ENCODE measurements at places on chromosomes 16 and 17.

DNA sequence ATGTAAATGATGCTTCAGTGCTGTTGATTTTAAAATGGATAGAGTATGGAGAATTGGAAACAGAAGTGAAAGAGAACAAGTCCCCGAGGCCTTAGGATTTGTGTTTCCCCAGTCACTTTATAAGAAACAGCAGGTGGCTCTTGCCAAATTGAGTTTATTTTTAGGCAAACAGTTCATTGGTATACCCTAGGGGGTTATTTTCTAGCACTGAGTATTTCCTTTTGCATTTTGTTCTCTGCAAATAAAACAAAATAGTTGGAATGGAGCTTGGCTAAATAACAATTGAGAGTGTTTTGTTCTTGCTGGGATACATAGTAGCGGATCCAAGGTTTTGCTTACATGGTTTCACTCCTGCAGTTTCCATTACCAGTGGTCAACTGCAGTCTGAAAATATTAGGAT lies 591.1 kb upstream of the C16orf82 start:
- no peak for DNase-seq

GRCh38 chr16:50381679-50382440 lies 13.1 kb upstream of the BRD7 start:
- no peak for DNase-seq

- DNase-seq, result no peak
Observed at GRCh38 chr16:44655-45054, 8.8 kb downstream of the POLR3K start.

DNA sequence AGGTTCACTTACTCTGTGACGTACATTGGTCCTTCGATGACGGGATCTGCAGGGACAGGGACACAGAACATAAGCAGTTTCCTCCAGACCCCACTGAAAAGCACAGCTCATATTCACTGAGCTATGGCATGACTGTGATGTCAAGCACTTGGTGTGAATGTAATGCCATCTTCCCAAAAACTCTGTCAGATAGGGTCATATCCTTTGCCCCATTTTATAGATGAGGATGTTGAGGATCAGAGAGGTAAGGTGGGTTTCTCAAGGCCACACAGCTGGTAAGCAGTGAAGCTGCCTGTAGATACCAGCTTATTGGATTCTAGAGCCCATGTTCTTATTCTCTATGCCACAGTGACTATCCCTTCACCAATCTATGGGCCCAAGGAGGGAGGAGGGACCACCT lies 2.5 kb downstream of the ERN2 start:
- no peak for DNase-seq

DNA sequence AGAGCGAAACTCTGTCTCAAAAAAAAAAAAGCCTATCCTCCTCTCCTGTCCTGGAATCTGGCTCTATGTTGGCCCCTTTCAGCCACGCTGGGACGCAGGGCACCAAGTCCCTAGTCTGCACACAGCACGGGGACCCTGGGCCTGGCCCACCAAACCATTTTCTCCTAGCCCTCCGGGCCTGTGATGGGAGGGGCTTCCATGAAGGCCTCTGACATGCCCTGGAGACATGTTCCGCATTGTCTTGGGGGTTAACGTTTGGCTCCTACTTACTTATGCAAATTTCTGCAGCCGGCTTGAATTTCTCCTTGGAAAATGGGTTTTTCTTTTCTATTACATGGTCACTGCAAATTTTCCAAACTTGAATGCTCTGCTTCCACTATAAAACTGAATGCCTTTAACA lies 12.6 kb upstream of the GPT2 start:
- DNase-seq, result no peak

DNA sequence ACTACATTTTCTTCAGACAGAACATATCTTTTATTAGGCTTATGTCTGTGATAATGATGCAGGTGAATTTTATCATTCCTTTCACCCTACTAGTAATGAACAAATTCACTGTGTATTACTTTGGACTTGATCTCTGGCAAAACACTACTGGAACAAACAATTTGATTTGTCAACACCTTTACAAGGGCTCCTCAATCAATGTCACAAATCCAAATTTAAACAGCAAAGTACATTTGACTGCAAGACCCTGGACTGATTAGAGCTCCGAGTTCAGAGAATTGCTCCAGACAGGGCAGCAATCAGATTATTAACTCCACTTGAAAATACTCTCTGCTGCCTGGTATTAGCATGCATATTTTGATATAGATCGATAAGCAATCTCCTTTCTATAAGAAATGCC lies 547.6 kb upstream of the SALL1 start:
- no peak for DNase-seq

GRCh38 chr17:70544317-70544716 lies 375.0 kb downstream of the KCNJ2 start:
- DNase-seq, result no peak

- DNase-seq, result no peak
Observed at GRCh38 chr16:66587881-66588600, 8.8 kb downstream of the CMTM2 start.
